Activated CD8-positive, alpha-beta memory T cell treated with anti-CD3 and anti-CD28 coated beads for 4 hours (primary cell): ENCODE measurements at places on chromosomes 12 and 14.

DNA sequence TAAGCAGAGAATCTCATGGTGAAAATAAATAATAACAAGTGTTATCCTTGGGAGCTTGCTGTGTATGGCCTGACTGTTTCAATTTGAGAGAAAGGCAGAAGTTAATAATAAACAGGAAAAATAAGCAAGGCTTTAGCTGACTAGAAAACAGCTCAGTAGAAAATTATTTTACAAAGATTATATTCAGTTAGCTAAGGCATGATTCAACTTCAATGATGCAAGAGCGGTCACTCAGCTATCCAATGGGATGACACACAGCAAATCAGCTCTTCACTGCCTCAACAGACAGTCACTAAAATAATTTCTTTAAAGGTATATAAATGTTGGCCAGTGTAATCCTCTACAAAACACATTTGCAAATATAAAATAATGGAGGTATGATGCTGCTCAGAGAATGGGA lies 18.6 kb downstream of the GSTZ1 start:
- no peak for DNase-seq

GRCh38 chr12:89210277-89210676 lies 142.0 kb downstream of the DUSP6 start:
- no peak for DNase-seq

- DNase-seq, result no peak
These were observed 459.8 kb downstream of the EGLN3 start for GRCh38 chr14:33491112-33491511.

- DNase-seq, result no peak
These were observed 4.5 kb downstream of the HOXC10 start for GRCh38 chr12:53989227-53990113.

GRCh38 chr12:32777159-32777558 lies 21.5 kb upstream of the YARS2 start:
- DNase-seq, result no peak

DNA sequence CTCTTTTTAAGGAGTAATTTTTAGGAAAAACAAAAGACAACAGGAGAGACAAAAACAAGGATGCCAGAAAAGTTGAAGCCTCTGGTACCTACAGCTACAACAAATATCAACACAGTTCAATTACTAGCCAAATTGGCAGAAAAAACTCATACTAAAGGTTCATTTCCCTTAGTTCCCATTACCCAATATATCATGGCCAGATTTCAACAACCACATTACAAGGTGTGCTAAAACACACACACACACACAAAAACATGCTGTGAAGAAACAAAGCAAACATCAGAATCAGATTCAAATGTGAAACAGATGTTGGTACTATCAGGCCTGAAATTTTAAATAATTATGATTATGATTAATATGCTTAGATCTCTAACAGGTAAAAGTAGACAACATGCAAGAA lies 272.7 kb upstream of the CLEC14A start:
- no peak for DNase-seq

GRCh38 chr14:27916326-27916725 lies 850.3 kb upstream of the FOXG1 start:
- no peak for DNase-seq

DNA sequence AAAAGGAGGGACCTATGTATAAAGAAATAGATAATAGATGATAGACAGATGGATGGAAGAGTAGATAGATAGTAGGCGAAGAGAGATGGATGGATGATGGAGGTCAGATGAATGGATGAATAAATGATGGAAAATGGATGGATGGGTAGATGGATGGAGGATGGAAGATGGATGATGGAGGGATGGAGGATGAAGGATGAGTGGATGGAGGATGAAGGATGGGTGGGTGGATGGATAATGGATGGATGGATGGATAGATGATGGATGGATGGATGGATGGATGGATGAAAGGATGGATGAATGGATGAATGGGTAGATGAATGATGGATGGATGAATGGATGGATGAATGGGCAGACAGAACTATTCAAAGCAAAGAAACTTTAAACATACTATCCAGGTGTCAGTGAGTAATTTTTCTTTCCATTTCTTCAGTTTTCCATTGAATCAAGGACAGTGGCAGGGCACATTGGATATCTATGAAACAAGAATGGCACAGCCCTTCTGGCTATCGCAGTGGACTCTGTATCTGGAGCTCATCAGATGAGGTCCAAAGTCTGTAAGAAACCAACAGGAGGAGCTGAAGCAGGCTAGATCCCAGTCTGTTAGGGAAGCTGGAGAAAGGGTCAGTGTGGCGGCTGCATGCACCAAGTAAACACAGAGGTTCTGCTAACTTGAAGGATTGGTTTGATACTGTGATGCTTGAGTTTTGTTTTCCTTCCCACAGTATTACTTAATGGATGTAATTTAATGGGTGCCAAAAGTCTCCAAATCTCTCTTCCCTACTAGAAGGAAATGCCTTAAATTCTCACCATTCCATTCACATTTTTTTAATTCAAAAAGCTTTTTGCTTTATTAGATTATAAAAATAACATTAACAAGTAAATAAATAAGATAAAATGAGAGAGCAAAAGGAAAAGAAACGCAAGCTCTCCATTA lies 18.1 kb upstream of the MED13L start:
- DNase-seq, result no peak

DNA sequence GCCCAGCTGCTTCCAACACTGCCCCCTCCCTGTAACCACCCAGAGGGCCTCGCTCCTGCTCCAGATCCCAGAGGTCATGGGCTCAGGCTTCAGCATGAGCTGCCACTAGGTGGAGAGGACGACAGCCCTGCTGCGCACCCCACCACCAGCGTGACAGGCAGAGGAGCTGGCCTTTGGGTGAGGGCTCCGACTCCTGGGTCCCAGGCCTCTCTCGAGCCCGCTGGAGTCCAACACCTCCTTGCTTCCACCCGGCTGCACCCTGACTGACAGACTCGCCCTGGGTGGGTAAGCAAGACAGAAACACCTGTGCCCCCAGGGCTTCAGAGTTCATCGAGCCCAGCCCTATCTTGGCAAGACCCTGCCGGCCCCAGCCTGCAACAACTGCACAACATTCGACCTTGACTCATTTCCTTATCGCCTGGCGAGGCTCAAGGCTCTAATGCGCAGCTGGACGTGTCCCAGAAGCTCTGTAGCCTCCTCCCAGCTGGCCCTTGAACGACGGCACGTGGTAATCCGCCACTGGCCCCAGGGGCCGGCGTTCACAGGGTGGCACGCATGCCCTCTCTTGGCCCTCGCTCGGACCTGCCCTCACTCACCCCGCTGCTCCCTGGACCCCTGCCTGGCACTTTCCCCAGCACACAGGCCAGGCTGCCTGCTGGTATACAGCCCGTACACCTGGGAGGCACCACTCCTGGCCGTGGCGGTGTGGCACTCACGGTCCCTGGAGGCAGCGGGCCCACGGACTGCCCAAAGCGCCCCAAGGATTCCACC lies 28.0 kb downstream of the VPS37B start:
- DNase-seq, result no peak

DNA sequence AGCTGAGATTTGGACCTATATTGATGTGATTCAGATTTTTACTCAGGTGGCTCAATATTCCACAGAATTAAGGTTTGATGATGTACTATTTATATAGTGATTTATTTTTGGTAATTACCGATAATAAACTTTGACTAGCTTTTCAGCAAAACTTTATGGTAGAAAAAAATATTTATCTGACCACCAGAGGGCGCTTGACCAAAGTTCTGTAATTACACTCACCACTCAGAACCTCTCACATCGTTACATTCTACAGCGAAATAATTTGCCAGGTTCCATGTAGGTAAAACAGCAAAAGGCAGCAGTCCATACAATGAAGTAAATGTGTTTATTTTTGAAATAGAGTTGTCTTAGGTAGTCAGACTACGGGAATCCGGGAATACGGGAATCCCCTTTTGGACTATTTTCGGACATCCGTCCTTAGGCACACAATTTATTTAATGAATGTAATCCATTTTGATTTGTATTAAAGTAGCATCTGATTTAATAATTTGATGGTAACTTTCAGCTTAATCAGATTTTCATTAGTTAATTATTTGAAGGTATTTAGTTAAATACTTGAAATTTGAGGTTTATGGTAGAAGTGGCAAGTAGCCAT lies 143.0 kb upstream of the DDHD1 start:
- no peak for DNase-seq

DNA sequence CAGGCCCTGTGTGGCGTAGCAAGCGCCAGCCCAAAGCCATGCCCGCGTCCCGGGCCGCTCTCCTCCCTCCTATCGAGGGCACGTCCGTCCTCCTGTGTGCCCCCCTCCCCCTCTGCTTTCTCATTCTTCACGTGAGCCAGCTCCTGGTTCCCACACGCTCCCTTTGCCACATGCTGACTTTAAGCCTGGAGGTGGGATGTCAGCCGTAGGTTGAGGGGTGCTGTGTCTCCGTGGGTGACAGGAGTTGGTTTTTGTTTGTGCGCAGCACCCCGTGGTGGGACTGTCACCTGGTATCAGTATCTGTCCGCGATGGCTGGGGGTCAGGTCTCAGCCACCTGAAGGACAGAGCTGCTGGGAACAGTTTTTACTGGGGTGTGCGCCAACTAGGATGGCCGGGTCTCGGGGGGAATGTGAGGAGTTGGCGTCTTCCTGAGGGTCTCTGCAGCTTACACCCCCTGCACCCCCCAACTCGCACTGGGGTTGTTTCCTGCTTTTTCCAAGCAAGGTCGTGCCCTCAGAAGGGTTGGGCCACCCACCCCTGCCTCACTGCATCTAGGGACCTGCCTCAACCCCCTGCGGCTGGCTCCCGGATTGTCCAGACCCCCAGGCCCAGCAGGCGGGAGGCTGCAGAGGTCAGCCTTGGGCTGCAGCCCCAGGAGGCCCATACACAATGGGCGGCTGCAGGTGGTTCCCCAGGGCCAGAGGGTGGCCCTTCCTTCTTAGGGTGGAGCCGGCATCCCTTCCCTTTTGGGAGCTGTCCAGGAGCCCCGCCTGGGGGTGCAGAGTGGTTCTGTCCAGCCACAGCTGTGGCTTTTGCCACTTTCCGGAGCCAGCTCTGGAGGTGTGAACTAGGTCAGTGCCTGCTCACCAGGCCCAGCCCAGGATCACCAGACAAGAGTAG lies 7.3 kb downstream of the ULK1 start:
- no peak for DNase-seq

GRCh38 chr14:32077081-32078022 lies at the start of gene ARHGAP5:
Gene ARHGAP5, plus strand, starts transcription at chr14:32077304. Its CDS starts 13,366 bp downstream, at chr14:32090670.
- DNase-seq, result peak; percentile 44

- no peak for DNase-seq
These were observed 50.6 kb upstream of the ANO6 start for GRCh38 chr12:45165284-45165683.

DNA sequence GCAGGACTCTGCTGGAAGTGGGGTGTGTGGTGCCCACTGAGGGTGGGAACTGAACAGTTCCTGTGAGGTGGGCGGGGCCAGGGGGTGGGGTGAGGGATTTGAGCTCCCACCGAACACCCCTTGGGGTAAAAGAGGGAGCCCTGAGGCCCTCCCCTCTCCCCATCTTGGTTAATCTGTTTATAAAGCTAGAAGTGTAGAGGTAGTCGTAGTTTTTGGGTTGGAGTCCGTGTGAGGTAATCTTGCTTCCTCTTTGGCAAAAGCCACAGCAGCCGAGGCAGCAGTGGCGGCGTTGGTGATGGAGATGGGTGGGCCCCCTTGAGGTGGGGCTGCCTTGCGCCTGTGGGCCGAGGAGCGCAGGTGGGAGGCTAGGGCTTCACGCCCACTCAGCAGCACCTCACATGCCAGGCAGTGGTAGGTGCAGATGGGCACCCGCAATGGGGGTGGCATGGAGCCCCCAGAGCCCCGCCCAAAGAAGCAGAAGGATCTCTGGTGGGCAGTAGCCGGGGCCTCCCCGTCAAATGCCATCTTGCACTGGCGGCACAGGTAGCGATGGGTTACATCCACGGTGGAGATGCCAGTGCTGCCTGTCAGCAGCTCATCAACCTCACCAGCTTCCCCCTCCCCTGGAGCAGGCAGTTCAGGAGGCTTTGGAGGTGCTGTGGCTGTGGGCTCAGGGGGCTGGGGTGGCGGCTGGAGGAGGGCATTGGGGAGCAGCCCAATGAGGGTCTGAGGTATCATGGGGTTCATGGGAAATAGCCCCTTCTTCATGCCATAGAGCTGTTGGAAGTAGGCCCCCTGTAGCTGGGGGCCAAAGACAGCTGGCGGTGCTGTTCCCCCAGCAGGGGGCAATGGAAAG lies 29.6 kb downstream of the ZFHX2 start:
- DNase-seq, result no peak

GRCh38 chr12:7834701-7835100 lies 38.0 kb downstream of the SLC2A14 start:
- DNase-seq, result no peak

DNA sequence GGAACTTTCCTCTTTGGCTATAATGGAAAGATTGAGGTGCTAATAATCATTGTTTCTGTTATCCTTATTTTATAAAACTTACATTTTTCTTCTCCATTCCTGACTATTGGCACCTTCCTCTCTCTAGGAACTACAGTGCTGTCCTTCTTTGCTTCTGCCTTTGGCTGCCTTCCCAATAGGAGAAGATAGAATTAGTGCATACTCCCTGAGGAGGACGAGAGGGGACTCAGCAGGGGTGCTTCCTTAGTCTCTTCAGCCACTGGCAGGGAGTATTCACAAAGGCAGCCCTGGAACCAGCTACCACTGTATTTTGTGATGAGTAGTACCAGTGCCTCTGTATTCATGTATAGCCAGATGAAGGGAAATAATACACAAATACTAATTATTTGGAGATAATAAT lies 208.5 kb downstream of the FOXG1 start:
- no peak for DNase-seq

- DNase-seq, result no peak
These were observed 187.2 kb downstream of the TMTC2 start for GRCh38 chr12:82873951-82874350.

- DNase-seq, result no peak
These were observed 37.2 kb downstream of the ATP2B1 start for GRCh38 chr12:89671469-89671868.

DNA sequence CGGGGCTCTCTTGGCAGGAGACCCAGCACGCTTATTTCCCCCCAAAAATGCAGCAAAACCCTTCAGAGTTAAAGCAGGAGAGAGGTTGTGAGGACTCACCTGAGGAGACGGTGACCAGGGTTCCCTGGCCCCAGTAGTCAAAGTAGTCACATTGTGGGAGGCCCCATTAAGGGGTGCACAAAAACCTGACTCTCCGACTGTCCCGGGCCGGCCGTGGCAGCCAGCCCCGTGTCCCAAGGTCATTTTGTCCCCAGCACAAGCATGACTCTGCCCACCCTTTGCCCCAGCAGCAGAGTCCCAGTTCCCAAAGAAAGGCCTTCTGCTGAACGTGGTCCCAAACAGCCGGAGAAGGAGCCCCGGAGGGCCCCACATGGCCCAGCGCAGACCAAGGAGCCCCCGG lies 337.7 kb downstream of the TMEM121 start:
- no peak for DNase-seq

GRCh38 chr12:69252033-69252432 lies 12.7 kb downstream of the CPSF6 start:
- DNase-seq, result no peak
